ENCODE measurements at places on chromosomes 12 and 14.

DNA sequence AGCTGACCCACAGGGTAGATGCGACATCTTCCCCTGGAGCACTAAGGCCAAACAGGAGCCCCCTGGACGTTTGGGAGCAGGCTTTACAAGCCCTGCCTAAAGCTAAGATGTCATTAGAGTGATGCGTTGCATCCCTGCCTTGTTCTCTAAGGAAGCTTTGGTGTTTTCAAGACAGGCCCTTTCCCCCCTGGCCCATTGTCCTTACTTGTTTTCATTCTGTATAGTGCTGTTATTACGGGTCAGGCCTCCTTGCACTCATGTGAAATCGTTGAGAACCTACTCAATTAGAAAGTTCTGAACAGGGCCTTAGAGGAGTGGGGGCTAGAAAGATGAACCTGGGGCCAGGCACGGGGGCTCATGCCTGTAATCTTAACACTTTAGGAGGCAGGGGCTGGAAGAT lies 1.7 kb upstream of the PRKCH start:
- DNase-seq = no peak

DNA sequence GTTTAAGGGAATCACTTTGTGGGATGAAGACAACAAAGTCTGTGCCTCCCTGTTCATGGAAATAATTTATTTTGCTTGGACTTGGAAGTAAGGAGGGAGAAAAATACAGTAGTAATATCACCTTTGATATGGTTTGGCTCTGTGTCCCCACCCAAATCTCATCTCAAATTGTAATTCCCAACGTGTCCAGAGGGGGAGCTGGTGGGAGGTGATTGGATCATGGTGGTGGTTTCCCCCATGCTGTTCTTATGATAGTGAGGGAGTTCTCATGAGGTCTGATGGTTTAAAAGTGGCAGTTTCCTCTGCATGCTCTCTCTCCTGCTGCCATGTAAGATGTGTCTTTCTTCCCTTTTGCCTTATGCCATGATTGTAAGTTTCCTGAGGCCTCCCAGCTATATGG lies 460.7 kb downstream of the NOVA1 start:
- DNase-seq = no peak

DNA sequence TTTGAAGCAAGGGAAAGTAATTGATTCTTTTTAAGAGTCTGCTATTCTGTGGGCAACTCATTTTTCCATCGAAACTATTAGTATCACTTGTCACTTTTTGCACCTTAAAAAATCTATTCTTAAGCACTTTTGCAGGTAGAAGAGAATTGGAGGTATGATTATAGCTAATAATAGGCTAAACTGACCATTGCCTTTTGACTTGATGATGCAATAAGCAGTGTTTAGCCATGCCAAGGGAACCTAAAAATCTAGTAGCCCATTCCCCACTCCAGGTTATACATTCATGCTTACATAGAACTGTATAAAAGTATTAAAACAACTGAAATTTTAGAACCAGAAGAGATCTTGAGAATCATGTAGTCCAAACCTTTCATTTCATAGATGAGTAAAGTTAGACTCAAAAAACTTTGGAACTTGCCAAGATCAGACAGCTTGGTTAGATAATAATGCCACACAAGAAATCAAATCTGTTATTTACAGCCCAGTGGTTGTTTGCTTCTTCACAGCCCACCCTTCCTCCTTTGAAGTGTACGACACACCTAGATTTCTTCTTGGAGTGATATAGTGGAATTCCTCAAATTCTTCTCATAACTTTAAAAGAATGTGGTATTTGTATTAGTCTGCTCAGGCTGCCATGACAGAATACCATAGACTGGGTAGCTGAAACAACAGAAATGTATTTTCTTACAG lies 21.7 kb upstream of the GARIN2 start:
- DNase-seq = no peak

DNA sequence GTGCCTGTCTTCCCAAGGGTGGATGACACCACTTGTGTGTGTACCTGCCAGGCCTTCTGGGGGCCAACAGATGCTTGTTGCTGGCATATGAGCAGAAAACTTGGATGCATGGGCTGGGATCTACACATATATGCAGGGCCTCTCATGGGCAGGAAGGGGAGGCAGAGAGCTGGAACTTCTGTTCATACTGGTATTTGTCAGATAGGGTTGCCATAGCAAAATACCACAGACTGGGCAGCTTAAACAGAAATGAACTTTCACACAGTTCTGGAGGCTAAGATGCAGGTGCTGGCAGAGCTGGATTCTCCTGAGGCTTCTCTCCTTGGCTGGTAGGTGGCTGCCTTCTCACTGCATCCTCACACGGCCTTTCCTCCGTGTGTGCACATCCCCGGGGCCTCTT lies 121.8 kb downstream of the SUDS3 start:
- no peak for DNase-seq

DNA sequence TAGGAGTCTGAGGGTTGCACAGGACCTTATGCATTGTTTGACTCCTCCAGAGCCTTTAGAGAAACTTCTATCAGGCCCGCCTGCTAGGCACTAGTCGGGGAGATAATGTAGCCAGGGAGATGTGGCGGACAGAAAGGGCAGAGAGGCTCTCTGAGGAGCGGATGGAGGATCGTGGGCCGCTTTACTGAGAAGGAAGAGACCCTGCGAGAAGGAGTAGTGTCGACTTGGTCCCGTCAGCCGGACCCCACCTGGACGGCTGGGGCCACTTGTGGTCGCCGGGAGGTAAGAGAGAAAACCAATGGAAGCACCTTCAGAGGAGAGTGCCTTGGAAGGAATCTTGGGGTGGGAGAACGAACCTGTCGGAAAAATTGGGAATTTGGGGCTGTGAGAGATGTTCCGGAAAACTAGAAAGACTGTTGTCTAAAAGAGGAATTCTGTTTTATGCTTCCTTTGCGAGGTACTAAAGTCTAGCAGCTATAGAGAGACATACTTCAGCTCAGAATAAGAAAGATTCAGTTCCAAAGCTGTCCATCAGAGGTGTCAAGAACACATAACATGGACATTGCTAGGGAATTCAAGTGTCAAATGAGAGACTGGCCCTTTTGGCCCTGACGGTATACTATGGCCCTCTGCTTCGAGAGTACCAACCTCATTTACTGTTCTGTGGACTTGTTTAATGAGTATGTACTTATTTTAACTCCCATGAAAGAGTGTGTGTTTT lies 660 bp upstream of the MCRS1 start:
- no peak for DNase-seq

DNA sequence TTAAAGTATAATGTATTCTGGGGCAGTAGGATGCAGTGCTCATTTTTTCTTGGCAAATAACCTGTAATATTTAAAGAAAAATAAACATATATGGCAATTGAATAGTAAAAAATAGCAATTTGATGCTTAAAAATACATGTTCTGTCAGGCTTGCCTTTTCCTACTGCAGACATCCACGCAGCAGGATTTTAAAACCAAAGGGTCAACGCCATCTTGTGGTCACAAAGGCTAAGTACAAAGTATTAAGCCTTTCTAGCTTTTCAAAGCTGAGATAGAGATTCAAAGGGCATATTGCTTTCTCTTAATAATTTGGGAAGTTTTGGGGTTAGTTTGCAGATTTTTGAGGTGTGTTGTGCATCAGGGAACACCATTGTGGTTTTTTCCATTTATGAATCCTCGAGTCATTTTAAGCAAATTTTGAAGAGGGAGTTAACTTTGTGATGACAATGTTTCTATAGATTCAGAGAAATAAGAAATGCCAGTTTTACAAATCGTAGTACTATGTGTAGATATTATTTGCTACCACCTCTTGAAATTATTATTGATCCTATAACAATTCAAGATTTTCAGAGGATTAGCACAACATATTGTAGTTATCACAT lies 4.7 kb upstream of the CCER1 start:
- no peak for DNase-seq

- no peak for DNase-seq
Observed at GRCh38 chr12:89117448-89118034, 234.8 kb downstream of the DUSP6 start.

- no peak for DNase-seq
Observed at GRCh38 chr14:100554082-100554677, 33.0 kb downstream of the BEGAIN start.

DNA sequence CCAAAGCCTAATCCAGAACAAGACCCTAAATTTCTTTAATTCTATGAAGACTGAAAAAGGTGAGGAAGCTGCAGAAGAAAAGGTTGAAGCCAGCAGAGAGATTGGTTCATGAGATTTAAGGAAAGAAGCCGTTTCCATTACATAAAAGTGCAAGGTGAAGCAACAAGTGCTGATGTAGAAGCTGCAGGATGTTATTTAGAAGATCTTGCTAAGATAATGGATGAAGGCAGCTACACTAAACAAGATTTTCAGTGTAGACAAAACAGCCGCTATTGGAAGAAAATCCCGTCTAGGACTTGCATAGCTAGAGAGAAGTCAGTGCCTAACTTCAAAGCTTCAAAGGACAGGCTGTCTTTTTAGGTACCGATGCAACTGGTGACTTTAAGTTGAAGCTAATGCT lies 65.4 kb upstream of the AMIGO2 start:
- no peak for DNase-seq

- DNase-seq = no peak
Observed at GRCh38 chr14:30114051-30114450, 186.4 kb upstream of the PRKD1 start.

DNA sequence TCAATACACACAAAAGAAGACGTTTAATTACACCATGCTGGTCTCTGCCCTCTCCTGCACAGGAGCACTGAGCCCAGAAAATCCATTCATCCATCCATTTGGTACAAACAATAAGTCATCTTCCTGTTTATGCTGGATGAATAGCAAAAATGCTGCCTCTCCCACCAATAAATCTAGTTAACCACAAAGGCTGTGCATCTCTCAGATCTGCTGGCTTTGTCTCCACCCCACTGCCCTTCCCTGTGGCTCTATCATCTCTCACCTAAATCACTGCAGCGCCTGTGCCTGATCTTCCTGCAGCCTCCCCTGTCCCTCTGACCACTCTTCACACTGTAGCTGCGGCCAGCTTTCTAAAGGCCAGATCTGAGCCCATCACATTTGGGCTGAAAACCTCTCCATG lies 72.9 kb upstream of the DDX11 start:
- no peak for DNase-seq

- DNase-seq = no peak
Observed at GRCh38 chr14:32330351-32331111, 1.4 kb downstream of the AKAP6 start.

- no peak for DNase-seq
Observed at GRCh38 chr14:95402578-95402977, 82.9 kb upstream of the CLMN start.

DNA sequence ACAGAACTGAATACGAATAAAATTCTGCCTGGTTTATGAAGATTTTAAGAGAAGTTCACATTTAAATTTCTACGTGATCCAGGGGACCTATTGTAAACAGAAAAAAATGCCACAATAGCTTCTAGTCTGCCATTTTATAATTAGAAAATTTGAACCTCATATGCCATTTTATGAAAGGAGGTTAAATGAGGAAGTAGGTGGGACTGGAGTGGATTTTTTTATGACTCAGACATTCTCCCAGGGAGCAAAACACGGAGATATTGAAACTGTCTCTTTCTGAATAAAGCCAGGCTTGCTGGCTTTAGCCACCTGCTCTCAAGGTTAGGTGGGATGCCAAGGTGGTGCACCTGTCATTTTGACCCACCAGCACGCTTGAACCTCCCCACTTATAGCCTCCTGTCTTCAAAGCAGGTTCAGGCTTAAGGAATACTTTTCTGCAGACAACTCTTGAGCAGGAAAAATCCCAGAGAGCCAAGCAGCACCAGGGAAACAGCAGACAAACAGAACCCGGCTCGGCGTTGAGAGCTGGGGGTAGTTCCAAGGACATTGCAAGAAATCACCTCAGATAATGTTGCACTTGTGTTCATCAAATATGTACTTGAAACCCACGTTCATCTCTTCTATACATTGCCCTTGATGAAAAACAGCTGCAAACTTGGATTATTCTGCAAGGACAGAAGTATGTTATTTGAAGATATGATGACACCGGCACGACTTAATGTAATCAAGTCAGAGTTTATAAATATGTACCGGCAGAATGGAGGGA lies 203.7 kb downstream of the PPM1H start:
- no peak for DNase-seq

- no peak for DNase-seq
Observed at GRCh38 chr12:92543359-92543758, 159.4 kb upstream of the PLEKHG7 start.

DNA sequence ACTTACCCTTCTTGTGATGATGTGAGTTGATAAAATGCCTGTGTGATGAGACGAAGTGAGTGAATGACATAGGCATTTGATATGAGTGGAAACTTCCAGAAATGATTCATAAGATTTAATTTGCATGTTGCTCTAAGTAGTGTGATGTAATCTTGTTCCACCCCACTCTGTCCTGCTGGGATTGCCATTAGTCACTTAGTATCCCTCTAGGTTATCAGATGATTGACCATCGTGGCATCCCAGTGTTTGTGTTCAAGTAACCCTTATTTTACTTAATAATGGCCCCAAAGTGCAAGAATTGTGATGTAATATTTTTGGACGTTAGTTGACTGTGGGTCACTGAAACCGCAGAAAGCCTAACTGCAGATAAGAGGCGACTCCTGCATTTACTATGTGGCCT lies 214.4 kb upstream of the DIO2 start:
- DNase-seq = no peak

DNA sequence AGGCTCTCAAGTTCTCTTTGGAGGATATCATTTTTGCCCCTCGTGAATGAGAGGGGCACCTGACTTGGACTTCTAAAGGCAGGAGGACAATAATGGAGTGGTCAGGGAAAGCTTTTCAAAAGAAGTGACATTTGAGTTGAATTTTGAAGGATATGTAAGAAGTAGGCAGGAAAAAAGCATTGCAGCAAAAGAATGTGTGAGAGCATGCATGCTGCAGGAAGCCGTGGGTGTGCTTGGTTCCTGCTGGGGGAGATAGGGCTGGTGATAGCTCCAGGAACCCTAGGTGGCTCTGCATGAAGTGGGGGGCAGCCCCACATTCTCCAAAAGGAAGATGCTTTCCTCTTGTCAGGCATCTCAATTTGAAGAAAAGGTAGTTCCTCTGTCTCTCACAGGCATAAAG lies 23.1 kb downstream of the ACVR1B start:
- DNase-seq = no peak

Data from activated naive CD4-positive, alpha-beta T cell treated with anti-CD3 and anti-CD28 coated beads, Interleukin-2, amount 50 U/mL, for 72 hours (primary cell).